Stimulated activated CD8-positive, alpha-beta memory T cell treated with anti-CD3 and anti-CD28 coated beads, Interleukin-12 subunit alpha, Interleukin-12 subunit beta, amount 100 ng/mL, for 1 hour (primary cell): ENCODE measurements at places on chromosomes 6 and 20.

DNA sequence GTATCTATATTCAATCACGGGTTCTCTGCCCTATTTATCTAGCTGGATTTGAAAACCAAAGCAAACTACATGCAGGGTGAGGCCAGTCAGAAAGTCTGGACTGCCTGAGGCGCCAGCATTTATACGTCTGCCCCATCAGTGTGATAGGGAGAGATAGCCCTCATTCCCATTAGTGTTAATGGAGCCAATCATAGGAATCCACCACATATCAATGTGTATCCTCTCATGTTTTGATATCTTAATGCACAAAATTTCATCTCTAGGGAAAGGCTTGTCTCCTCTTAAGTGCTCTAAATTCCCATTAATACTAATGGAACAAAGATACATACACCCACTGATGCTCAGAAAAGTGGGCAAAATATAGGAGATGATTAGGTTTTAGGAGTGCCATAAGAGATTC, 376.2 kb downstream of the BTBD3 start:
- DNase-seq: no peak

DNA sequence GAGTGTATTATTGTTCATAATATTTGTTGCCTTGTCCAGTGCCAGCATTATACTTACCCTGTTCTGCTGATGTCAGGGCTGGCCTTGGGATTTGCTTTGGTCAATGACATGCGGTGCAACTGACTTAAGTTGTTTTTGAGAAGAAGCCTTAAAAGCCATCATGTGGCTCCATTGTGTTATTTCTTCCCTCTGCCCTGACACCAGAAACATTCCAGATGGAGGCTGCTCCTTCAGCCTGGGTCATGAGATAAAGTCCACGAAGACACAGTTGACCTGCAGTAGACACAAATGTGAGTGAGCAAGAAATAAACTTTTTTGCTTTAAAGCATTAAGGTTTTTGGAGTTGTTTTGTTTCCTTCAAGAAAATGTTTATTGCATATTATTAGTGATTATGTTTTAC, 7.5 kb upstream of the HINT3 start:
- no peak for DNase-seq

- no peak for DNase-seq
Observed at GRCh38 chr6:84422380-84422968, 195.0 kb upstream of the CEP162 start.

- DNase-seq: no peak
Observed at GRCh38 chr6:79201143-79201542, 33.3 kb downstream of the HMGN3 start.

GRCh38 chr20:35743693-35744491, 1.8 kb upstream of the RBM39 start:
- DNase-seq: no peak

DNA sequence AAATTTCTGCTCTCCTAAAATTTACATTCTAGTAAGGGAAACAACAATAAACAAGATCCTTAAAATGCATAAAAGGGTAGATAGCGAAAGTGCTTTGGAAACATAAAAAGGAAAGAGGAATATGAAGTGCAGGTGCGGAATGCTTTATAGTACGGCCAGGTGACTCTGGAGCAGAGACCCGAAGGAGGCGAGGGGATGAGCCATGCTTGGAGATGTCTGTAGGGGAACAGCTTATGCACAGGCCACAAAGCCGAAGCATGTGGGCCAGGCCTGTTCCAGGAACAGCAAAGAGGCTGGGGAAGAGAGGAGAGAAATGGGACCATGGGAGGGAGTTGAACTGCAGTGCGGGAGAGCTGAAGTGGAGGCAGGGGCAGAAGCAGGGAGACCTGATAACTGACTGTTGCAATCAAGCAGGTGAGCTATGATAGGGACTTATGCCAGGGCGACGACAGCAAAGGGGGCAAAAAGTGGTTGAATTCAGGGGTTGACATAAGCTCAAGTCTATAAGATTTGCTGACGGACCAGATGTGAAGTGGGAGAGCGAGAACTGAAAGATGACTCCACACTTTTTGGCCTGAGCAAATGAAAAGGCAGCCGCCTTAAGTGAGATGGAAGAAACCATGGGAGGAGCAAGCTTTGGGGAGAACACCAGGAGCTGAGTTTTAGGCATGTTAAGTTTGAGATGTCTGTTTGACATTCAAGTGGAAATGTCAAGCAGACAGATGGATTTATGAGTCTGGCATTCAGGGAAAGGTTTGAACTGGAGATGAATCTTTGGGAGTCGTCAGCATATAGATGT, 83.1 kb downstream of the CNBD2 start:
- no peak for DNase-seq

- DNase-seq: no peak
Observed at GRCh38 chr20:59062081-59062480, 19.5 kb upstream of the PRELID3B start.

DNA sequence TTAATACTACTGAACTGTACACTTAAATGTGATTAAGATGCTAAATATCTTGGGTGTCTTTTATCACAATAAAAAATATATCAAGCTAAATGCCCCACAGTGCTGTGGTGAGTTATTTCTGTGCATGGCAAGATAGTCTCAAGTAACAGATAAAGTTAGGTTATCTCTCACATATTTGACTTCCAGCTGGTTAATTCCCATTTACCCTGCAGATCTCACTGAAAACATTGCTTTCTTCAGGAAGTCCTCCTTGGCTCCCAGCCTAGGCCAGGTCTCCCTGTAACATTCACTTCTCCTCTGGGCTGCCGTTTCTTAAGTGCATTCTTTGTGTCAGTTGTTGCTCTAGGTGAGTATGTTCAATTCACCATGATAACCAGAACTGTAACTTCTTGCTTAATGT, 59.1 kb downstream of the SLC22A1 start:
- DNase-seq: no peak

- no peak for DNase-seq
Observed at GRCh38 chr6:143176090-143177021, 115.7 kb downstream of the AIG1 start.

DNA sequence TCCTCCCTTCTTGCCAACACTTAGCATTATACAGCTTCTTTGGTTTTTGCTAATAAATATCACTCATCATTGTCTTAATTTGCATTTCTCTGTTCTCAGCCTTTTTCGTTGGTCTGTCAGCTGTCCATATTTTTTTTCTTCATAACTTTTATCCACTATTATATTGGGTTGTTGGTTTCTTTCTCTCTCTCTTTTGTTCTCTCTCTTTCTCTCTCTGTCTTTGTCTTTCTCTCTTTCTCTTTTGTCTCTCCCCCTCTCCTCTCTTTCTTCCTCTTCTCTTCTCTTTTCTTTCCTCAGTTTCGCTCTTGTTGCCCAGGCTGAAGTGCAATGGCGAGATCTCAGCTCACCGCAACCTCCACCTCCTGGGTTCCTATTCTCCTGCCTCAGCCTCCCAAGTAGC, 36.5 kb downstream of the JARID2 start:
- no peak for DNase-seq

DNA sequence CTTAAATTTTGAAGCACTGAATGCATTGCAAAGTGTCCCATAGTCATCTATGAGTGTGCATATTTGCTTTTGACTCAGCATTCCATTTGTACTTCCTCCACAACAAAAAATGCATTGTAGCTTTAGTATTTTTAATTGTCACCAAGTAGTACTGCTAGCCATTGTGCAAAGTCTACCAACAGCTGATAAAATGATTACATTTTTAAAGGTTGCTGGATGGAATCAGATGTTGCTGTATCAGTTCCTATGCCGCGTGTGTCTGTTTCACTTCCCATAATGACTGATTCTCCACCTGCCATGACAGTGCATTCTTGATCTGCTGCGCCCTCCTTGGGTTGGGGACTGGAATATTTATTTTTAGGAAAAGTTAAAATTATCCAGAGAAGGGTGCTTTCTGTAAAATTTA, 41.2 kb downstream of the SLX4IP start:
- no peak for DNase-seq

GRCh38 chr20:24109537-24109936, 121.0 kb upstream of the GGTLC1 start:
- DNase-seq: no peak

DNA sequence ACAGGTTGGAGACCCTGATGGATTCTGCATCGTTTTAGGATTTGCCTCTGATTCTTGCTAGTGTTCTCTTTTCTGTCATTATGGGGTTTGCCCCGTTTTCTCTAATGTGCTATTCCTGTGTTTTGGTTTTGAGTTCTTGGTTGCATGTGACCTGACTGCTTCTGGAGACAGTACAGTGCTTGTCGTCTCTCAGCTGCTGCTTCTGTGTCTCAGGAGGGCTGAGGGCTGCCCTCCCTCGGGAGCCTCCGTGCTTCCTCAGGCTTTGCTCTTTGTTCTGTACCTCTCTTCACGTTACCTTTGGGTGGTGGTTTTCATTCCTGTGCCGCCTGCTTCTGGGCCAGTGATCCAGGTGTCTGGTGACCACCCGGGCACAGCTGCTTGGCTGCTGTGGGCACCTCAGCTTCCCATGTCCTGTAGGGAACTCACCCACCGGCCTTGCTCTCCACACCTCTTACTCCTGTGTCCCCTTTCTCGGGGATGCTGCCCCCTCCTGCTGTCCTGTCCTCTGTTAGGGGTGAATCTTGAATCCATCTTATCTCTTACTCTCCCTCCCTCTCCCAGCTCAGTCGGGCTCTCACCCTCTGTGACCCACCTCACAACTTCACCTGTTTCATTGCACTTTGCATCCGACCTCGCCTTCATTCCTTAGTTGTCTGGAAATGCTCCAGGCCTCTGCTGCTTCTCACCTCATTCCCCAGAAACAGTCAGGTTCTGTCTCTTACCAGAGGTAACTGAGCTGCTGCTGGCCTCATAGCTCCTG, 33.2 kb downstream of the PANK2 start:
- no peak for DNase-seq

DNA sequence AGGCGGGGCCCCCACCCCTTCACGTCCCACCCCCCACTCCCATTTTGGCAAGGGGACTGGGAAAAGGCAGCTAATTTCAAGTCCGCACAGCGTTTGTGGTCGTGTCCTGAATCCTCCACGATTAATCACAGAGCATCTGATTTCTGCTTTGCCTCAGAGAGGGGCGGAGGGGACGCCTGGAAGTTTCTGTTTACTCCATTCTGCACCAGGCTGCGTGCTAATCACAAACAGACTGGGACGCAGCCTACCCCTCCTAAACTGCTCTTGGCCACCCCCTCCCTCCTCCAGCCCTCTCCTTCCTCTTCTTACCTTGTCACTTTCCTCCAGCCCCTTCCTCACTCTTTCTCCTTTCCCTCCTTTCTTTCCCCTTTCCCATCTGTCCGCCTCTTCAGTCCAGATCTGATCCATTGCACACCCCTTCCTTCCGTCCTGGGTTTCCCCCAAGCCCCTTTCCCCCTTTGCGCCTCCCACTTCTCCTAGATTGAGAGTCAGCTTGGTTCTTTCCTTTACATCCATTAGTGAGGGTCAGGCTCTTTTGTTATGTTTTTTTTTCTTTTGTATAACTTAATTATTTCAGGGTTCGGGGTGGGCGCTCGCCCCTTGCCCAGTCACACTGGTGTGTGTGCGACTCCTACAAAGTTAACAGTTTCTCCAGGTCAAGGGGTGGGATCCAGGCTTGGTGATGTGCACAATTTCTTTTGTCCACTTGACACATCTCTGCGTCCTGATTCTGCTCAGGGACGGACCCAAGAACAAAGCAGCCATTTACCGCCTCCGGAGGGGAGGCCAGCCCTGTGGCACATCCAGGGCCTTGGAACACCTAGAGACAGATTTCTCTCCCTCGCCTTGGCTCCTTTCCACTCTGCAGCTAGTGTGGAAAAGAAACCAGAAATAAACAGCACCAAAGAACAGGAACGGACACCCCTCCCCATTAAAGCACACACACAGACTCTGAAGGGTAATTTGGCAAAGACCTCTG, 520 bp upstream of the RIPOR3 start:
- DNase-seq: no peak

GRCh38 chr6:46221222-46221793, 50.5 kb upstream of the ENPP5 start:
- no peak for DNase-seq

GRCh38 chr20:34412453-34412852, 49.4 kb downstream of the ITCH start:
- no peak for DNase-seq

- no peak for DNase-seq
Observed at GRCh38 chr20:41135888-41136679, 1.3 kb upstream of the PLCG1 start.

- DNase-seq: no peak
Observed at GRCh38 chr20:50315586-50316551, 125.2 kb downstream of the CEBPB start.

DNA sequence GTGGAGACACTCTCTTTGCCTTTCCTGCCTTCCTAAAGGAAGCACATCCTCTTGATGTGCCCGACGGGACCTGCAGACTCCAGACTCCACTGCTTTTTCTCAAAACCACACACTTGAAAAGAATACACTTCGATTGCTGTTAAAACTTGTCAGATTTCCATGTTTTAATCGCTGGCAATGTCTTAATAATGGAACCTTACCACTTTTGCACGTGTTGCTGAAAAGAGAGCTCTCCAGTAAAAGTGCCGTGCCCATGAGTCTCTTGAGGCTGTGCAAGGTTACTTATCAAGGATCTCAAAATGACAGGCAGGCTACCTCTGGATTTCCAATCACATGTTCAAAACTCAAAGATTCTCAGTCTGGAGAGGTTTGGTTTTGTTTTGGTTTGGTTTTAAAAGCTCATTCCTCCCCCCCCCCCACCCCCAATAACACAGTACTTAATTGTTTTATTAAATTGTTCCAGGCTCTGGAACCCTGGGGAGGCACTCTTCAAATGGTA, 12.0 kb upstream of the TFAP2A start:
- no peak for DNase-seq

DNA sequence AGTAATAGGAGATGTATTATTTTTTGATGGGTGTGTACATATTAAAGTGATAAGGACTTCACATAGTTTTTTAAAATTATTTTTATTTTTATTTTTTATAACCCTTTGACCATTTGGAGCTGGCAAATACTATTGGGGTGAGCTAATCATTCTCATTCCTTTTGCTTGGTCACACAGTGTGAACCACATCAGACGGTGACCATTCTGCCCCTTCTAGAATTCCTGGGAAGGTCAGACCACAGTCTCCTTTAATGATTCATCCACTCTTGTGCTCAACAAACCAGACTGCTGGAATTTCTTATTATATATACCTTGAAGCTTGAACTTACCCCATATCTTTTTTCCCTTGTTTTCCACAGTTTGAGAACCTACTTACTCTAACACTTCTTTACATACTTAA, 23.9 kb upstream of the PRL start:
- DNase-seq: no peak

- no peak for DNase-seq
Observed at GRCh38 chr6:56684342-56685101, 41.8 kb upstream of the DST start.

- no peak for DNase-seq
Observed at GRCh38 chr6:166908811-166909210, 47.5 kb downstream of the RNASET2 start.

DNA sequence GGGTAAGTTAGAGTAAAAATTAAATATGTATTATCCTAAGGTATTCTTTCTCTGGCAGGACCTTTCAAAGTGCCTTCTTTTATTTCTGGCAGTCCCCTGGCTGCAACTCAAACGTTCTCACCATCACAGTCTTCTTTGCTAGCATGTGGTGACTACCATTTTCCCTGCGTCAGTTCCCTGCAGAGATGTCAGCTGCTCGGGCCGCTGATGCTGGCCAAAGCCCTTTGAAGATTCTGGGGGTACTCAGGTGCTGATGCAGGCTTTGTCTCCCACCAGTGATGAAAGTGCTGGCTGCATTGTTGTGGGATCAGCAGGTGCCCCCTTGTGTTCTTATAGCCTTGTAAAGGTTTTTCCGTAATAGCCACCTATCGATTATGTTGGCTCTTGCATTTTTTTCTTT, 140.1 kb downstream of the BTBD3 start:
- DNase-seq: no peak

GRCh38 chr6:43444582-43444981, 10.8 kb downstream of the DLK2 start:
- DNase-seq: no peak

- no peak for DNase-seq
Observed at GRCh38 chr20:611843-612185, 1.7 kb upstream of the TCF15 start.
